NCI-H1694 (cell line): ENCODE measurements at places on chromosomes 2 and 18.

DNA sequence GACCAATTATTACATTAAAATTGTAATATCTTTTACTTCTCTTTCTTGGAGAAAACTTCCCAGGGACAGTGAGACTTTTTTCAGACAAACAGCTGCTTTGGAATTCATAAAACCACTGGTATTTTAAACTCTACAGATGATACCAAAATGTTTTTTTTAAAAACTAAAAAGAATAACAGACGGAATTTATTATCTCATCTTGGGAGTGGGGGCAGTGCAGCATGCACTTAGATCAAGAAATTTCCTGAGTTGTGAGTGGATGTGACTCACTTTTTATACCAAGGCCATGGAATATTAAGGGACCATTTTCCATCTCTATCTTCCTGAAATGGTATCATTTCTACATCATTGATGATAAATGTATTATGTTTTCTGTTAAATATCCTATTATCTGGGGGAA is 422.8 kb upstream of the HNRNPA3 start:
- no peak for DNase-seq

GRCh38 chr2:200930947-200931626 is 32.4 kb downstream of the ORC2 start:
- DNase-seq, result no peak

DNA sequence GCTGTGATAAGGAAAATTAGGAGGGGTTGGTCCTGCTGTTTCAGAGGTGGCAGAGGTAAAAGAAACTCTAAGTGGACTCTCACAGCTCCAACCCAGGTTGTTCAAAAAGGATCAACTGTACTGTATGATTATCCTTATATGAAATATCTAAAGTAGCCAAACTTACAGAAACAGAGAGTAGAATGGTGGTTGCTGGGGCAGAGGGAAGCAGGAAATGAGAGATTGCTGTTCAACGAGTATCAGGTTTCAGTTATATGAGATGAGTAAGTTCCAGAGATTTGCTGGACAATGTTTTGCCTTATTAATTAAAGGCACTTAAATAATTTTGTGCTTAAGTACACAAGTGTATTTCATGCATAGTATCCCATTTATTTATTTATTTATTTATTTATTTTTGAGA is 972.0 kb upstream of the LRRTM1 start:
- no peak for DNase-seq

GRCh38 chr2:207819839-207820784 is 50.4 kb upstream of the FZD5 start:
- DNase-seq, result no peak
